Transverse colon (tissue), 4 donors: ENCODE measurements at places on chromosomes 13 and 19.

DNA sequence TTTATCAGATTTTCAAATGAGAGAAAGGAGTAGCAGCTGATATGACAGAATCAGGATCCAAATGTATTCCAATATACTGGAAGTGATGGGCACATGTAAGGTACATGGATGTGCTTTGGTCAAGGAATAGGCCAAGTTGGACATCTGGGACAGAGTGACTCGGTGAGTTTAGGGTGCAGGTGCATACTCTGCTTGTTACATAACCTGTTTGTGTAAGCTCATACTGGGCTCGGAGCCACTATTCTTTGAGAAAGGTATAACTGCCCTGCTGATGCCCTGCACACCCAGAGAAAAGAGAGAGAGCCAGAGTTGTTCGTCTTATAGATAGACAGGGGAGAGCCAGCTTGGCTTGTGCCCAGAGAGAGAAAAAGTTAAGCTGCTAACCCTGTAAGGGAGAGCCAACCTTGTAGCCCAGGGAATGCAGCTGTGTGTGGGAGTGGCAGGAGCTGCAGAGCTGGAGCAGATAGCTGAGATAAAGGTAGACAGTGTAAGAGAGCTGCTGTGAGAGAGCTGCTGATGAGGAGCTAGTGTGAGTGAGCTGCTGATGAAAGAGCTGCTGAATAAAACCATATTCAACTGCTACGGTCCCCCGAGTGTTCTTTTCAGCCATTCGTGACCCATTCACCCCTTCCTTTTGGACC is 40.7 kb upstream of the N4BP2L1 start:
- no peak overlapping the region for H3K4me3 ChIP-seq
- H3K4me1 ChIP-seq: no peaks in the 10 kb centered on the region
- DNase-seq: no peak
- no peak overlapping the region for H3K27ac ChIP-seq
- no peaks in the 10 kb centered on the region for H3K27me3 ChIP-seq
- H3K36me3 ChIP-seq: no peaks in the 10 kb centered on the region

DNA sequence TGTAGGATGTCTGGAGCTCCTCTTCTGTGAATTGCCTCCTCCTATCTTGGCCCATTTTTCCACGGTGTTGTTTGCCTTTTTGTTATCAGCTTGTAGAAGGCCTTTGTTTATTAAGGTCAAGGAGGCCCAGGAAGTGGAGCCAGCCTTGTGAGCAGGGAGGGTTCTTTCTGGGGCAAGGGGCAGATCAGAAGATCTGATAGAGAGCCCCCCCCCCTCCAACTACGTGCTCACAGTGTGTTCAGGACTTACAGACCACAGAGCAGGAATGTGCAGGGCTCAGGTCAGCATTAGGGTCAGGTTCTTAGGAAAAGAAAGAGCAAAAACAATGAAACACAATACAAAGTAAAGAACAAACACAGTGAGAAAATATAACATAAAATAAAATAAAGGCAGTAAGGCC is 59.4 kb downstream of the CCNE1 start:
- peaks cover 32% of the 10 kb centered on the region for H3K27me3 ChIP-seq
- H3K4me1 ChIP-seq: peaks cover 7% of the 10 kb centered on the region
- no peak overlapping the region for H3K4me3 ChIP-seq
- no peaks in the 10 kb centered on the region for H3K36me3 ChIP-seq
- no peak for DNase-seq

DNA sequence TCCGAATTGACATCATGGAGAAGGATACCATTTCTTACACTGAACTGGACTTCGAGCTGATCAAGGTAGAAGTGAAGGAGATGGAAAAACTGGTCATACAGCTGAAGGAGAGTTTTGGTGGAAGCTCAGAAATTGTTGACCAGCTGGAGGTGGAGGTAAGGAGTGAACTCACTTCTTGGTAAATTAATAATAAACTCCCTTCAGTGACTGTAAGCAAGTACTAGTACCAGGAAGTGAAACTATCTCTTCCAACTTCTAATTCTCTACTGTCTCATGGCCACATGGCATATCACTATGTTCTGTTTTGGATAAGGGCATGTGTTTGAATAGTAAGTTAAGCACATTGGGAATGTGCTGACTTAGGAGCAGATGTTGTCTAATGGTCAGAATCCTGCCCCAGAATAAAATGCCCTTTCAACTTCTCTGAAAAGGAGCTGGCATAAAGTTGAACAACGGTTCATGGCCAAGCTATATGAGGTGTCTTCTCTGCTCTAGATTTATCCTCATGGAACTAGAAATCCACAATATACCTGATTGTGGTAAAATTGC is 13.4 kb downstream of the OLFM4 start:
- H3K4me3 ChIP-seq: no peak overlapping the region
- H3K4me1 ChIP-seq: peaks cover 19% of the 10 kb centered on the region
- no peaks in the 10 kb centered on the region for H3K27me3 ChIP-seq
- no peak for DNase-seq
- H3K36me3 ChIP-seq: no peaks in the 10 kb centered on the region

DNA sequence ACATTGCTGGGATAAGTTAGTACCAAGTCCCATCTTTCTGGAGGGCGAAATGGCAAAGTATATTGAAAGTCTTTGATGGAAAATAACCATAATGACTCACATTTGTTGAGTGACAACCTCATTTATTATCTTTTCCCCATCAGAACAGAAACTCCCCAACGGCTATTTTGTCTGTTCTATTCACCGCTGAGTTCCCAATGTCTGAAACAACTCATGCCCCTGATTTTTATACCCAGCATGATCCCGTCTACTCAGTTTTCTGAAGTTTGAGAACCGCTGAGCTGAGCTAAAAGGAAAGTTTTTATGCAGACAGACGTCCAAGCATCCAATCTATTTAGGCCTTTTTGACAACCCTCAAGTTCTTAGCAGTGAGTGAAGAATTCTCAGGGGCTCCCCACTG is 7.8 kb upstream of the TINCR start:
- no peak overlapping the region for H3K4me3 ChIP-seq
- no peaks in the 10 kb centered on the region for H3K36me3 ChIP-seq
- H3K27ac ChIP-seq: no peak overlapping the region
- DNase-seq: no peak

GRCh38 chr13:26222520-26223046 is 469 bp upstream of the RNF6 start:
- peaks cover 11% of the 10 kb centered on the region for H3K36me3 ChIP-seq
- DNase-seq: no peak
- peak overlapping the region; percentile 70 for H3K4me3 ChIP-seq
- H3K4me1 ChIP-seq: peaks cover 29% of the 10 kb centered on the region
- peak overlapping the region; percentile 93 for H3K27ac ChIP-seq
